Mesothelial cell of epicardium (in vitro differentiated cells): ENCODE measurements at places on chromosomes 1 and 21. TPM values are rescaled to one million over a fixed set of nuclear protein-coding genes. Genes with fewer than 3 reads are reported as not detected.

Gene CD34
- 1.2 to 1.6 TPM (median 1.2 TPM) in 3 replicates for total RNA-seq

Gene FMO3
- not detected in 3 replicates for total RNA-seq

GRCh38 chr1:213526306-213526705 is 461.5 kb upstream of the PROX1 start:
- no peak for DNase-seq
- no peaks in the 10 kb centered on the region for H3K4me1 ChIP-seq
- no peaks in the 10 kb centered on the region for H3K27me3 ChIP-seq

- no peaks in the 10 kb centered on the region for H3K27me3 ChIP-seq
- no peak overlapping the region for H3K27ac ChIP-seq
- H3K36me3 ChIP-seq, result no peaks in the 10 kb centered on the region
- DNase-seq, result no peak
Observed at GRCh38 chr21:20639026-20639425, 359.2 kb upstream of the NCAM2 start.

DNA sequence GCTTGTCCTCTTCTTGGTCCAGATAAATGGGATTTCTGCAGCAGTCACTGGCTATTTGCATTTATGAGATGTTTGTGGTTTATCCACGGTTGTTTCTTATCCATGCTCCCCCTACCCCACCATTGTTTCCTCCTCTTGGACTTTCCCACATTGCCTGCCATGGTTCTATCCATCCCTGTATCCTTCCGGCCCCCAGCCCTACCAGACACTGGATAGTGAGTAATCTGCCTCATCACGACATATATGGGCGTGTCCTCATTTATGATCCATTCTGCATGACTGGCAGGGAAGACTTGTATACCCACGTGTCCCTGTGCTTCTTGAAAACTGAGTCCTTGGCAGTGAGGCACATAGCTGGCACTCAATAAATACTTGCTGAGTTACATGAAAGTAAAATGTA is 40.1 kb downstream of the CACNA1S start:
- H3K4me1 ChIP-seq, result no peaks in the 10 kb centered on the region
- no peak for DNase-seq
- H3K36me3 ChIP-seq, result no peaks in the 10 kb centered on the region
- H3K27ac ChIP-seq, result no peak overlapping the region
- H3K27me3 ChIP-seq, result peaks cover 2% of the 10 kb centered on the region

DNA sequence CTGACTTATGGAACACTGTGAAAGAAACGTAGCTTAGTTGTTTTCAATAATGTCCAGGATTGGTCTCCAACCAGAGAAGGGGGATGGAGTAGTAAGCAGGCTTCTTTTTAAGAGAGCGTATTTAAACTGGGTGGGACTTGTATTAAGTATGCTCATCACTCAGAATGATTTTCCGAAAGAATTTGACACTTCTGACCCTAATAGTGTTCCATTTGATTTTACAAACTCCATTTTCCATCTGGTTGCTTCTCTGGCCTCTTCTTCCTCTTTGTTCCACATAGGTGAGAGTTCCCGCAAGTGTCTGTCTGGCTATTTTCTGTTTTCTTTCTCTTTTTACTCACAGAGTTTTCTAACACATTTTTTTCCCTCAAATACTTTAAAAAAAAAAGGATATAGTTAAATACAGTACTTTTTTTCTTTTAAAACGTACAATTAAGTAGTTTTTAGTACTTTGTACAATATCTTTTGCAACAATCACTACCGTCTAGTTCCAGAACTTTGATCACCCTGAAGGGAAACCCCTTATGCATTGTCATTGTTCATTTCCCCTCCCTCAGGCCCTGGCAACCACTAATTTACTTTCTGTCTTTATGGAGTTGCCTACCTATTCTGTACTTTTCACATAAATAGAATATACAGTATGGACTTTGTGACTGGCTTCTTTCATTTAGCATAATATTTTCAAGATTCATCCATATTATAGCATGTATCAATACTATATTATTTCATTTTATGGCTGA is 67.0 kb downstream of the RASAL2 start:
- no peak for DNase-seq
- peaks cover 4% of the 10 kb centered on the region for H3K4me1 ChIP-seq
